ENCODE measurements at places on chromosomes 3 and 15. TPM values are rescaled to one million over a fixed set of nuclear protein-coding genes. Genes with fewer than 3 reads are reported as not detected.

Gene BBX
- total RNA-seq, result 35.7 TPM

Gene FAH
- 20.4 TPM for total RNA-seq

Gene EPHB3
- total RNA-seq, result 0.92 TPM

Gene ZNF620
- total RNA-seq, result 9.0 TPM

Gene ALS2CL
- total RNA-seq, result 17.8 TPM

Gene EAF2
- 3.0 TPM for total RNA-seq

Gene RHOV
- total RNA-seq, result 1.7 TPM

Gene UBE2E1
- 76.7 TPM for total RNA-seq

Gene ZNF197
- total RNA-seq, result 7.3 TPM

Gene MYO9A
- total RNA-seq, result 8.8 TPM

Gene NRG4
- total RNA-seq, result not detected

Gene CCR9
- 0.17 TPM for total RNA-seq

Gene ALDH1A3
- total RNA-seq, result 79.9 TPM

Gene BOC
- 1.0 TPM for total RNA-seq

Gene ZNF621
- 5.1 TPM for total RNA-seq

Gene TFDP2
- 78.1 TPM for total RNA-seq

Gene FETUB
- 0.36 TPM for total RNA-seq

Gene WDR93
- total RNA-seq, result not detected

Gene PLSCR4
- 0.63 TPM for total RNA-seq

Gene RTP3
- total RNA-seq, result not detected

Gene ZNF385D
- total RNA-seq, result 0.43 TPM

Gene RGMA
- total RNA-seq, result 0.40 TPM

Gene SEMA3G
- total RNA-seq, result 0.43 TPM

Gene CAND2
- 5.9 TPM for total RNA-seq

Gene ACTRT3
- 3.8 TPM for total RNA-seq

Gene ADAMTSL3
- total RNA-seq, result 0.58 TPM

Gene COL6A5
- not detected for total RNA-seq

Gene MORC1
- not detected for total RNA-seq

Gene SAMMSON
- not detected for total RNA-seq

Gene NANOGP8
- total RNA-seq, result not detected

Gene UQCC5
- total RNA-seq, result 1.4 TPM

Gene GP9
- total RNA-seq, result not detected

Gene SATB1
- total RNA-seq, result 1.3 TPM

Gene BSN
- under 0.01 TPM for total RNA-seq

Gene GOLGA8G
- total RNA-seq, result not detected

Gene KY
- total RNA-seq, result under 0.01 TPM

Gene TMF1
- total RNA-seq, result 15.6 TPM

Gene LPP
- 93.9 TPM for total RNA-seq

Gene CILP
- not detected for total RNA-seq

Gene SPINT1
- 159 TPM for total RNA-seq

Gene POTEB
- total RNA-seq, result not detected

Gene CCNB2
- total RNA-seq, result 108 TPM

Gene BNIP2
- total RNA-seq, result 87.2 TPM

Gene CHRM5
- not detected for total RNA-seq

Gene EIF4E3
- 2.7 TPM for total RNA-seq

Gene ISG20
- 7.6 TPM for total RNA-seq

Gene SENP7
- total RNA-seq, result 11.8 TPM

All from epithelial cell of proximal tubule (primary cell).